Kidney (tissue), 22 donors: ENCODE measurements at places on chromosomes 3 and 15.

DNA sequence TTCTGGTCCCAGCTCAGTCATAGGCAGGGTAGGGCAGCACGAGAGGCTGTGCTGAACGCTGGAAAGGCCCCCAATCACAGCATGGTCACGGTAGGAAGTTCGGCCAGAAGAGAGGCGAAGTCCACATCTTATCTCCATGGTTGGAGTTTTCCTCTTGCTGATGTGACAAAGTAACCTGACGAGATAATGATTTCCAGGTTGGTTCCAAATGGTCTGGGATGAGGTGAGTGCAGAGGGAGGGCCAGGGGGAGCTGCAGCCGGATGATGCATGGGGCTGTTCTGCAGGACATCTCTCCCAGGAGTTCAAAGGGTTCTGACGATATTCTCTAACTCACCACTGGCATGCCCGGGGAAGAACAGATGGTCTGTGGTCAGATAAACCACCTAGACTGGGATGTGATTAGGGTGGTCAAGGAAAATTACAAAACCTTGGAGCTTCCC lies 83.2 kb upstream of the WNT5A start:
- no peaks in the 10 kb centered on the region for H3K27me3 ChIP-seq
- no peak for DNase-seq
- H3K4me1 ChIP-seq: no peaks in the 10 kb centered on the region
- no peak overlapping the region for H3K27ac ChIP-seq
- no peak overlapping the region for H3K4me3 ChIP-seq

GRCh38 chr3:159252772-159253384 lies 451.0 kb downstream of the MFSD1 start:
- no peak overlapping the region for H3K4me3 ChIP-seq
- no peaks in the 10 kb centered on the region for H3K27me3 ChIP-seq
- no peaks in the 10 kb centered on the region for H3K4me1 ChIP-seq
- DNase-seq: no peak
- H3K27ac ChIP-seq: no peak overlapping the region
- H3K36me3 ChIP-seq: no peaks in the 10 kb centered on the region

DNA sequence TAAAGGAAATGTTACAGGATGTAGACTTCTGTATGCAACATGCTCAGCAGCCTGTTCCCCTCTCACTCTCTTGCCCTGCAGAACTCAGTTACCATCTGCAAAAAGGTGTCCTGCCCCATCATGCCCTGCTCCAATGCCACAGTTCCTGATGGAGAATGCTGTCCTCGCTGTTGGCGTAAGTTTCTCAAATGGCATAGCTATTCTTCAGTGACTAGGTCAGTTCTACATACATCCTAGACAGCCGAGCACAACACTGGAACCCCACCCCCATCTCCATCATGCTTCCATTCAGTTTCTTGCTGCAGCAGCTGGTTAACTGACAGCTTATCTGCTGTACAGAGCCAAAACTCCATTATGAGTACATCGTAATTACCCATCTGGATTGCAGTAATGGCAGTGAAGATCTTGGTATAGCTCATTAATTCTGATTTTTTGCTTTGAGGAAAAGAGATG lies 4.5 kb downstream of the THBS1 start:
- DNase-seq: no peak
- H3K27me3 ChIP-seq: no peaks in the 10 kb centered on the region
- no peak overlapping the region for H3K27ac ChIP-seq
- peaks cover 53% of the 10 kb centered on the region for H3K4me1 ChIP-seq
- H3K4me3 ChIP-seq: no peak overlapping the region

GRCh38 chr3:177110386-177110785 lies 86.9 kb downstream of the TBL1XR1 start:
- H3K36me3 ChIP-seq: no peaks in the 10 kb centered on the region
- H3K27ac ChIP-seq: no peak overlapping the region
- H3K4me3 ChIP-seq: no peak overlapping the region
- H3K4me1 ChIP-seq: peaks cover 21% of the 10 kb centered on the region

- H3K4me3 ChIP-seq: no peak overlapping the region
- no peaks in the 10 kb centered on the region for H3K27me3 ChIP-seq
- no peak overlapping the region for H3K27ac ChIP-seq
- no peak for DNase-seq
These were observed 58.1 kb downstream of the SLC6A6 start for GRCh38 chr3:14460342-14461005.

GRCh38 chr3:84141571-84141970 lies 817.2 kb upstream of the CADM2 start:
- H3K27me3 ChIP-seq: no peaks in the 10 kb centered on the region
- no peak overlapping the region for H3K27ac ChIP-seq
- H3K36me3 ChIP-seq: no peaks in the 10 kb centered on the region
- no peaks in the 10 kb centered on the region for H3K4me1 ChIP-seq

GRCh38 chr3:107813026-107813425 lies 277.8 kb downstream of the CD47 start:
- H3K27me3 ChIP-seq: no peaks in the 10 kb centered on the region
- no peaks in the 10 kb centered on the region for H3K36me3 ChIP-seq
- no peak overlapping the region for H3K4me3 ChIP-seq
- no peak for DNase-seq

DNA sequence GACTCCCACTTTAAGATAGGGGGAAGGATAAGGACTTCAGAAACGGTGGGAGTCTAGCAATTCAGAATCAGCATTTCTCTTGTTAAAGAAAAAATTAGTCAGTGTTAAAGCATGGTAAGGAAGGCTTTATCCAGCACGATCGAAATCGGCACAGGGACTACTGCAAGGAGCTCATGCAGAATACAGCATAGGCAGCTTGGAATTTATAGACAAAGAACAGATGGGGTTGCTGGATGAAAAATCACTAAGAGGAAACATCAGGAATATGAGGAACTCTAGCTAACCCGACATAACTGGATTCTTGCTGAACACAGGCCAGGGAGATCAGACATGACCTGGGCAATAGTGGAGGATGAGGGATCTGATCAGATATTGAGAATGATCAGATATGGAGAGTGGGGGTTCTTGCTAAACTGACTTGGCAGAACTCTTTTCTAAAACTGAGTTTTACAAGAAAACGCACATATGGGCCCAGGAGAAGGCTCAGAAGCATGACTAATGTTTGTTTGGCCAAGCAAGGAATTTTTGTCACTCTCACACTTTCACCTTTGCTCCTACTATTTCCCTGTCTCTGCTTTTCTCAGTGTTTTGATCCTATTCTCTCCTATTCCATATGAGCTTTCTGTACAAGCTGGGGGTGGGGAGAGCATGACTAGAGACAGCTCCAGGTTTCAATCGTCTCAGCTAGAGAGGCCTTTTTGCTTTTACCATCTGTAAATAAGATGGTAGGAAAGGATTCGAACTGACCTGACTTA lies 3.9 kb upstream of the PLCH1 start:
- DNase-seq: no peak
- no peak overlapping the region for H3K4me3 ChIP-seq
- H3K27ac ChIP-seq: no peak overlapping the region
- H3K36me3 ChIP-seq: no peaks in the 10 kb centered on the region

DNA sequence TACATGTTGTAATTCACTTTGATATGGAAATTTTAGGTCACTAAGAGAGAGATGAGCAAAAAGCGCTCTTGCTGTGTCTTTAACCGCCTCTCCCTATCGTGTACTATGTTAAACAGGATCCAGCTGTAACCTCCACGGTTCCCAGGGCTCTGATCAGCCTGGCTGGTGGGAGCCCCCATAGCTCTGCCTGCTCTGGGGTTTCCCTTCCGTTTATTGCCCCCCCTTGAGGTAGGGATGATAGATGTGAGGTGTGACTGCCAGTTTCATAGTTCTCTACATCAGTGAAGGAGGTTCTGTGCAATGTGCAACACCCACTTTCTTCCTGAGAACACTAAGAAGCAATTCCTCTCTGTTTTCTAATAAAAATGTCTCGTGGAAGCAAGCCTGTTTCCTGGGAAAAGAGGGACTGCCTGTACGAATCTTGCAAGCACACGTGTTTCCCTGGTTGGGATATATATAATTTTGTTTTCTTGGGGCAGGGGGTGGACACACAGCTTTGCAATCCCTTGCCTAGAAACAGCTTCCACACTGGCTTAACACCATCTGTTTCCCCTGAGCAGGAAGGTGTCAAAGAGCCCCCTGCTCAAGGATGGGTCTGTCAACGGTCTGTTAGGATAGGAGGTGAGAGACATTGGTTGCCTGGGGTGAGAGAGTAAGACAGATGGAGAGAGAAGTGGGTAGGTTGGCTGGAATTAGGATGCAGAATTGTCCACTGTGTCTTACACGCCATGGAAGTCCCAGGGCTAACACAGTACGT lies 23.8 kb downstream of the CORO2B start:
- H3K27me3 ChIP-seq: no peaks in the 10 kb centered on the region
- H3K36me3 ChIP-seq: no peaks in the 10 kb centered on the region
- peaks cover 14% of the 10 kb centered on the region for H3K4me1 ChIP-seq
- H3K4me3 ChIP-seq: no peak overlapping the region
- no peak overlapping the region for H3K27ac ChIP-seq

DNA sequence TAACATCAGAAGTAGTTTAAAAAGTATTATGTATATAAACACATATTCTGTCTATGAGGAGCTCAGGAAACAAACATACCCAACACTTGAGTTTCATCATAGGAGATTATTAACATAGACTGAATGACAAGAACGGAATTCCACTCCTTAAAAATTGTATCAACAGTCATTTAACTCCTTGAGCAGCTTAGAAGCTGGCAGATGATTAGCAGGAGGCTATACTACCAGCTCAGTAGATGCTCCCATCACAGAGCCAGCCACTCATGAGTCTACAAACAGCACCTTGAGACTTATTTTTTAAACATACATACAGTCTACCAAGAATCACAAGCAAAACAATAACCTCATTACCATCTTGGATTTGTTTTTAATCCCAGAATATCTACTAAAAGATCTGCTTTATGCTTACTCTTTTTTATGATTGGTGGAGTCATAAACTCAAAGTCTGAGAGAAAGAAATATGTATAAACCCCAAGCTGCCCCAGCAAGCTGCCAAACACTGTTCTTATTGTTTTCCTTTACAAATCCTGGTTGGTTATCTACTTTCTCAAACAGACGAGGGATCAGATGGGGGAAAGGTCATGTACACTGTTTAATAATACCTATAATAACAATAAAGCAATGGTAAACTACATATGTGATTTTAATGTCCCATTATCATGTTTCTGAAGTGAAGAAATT lies 59.5 kb downstream of the CBLB start:
- peaks cover 6% of the 10 kb centered on the region for H3K4me1 ChIP-seq
- no peak for DNase-seq
- H3K36me3 ChIP-seq: no peaks in the 10 kb centered on the region
- no peaks in the 10 kb centered on the region for H3K27me3 ChIP-seq
- no peak overlapping the region for H3K27ac ChIP-seq

DNA sequence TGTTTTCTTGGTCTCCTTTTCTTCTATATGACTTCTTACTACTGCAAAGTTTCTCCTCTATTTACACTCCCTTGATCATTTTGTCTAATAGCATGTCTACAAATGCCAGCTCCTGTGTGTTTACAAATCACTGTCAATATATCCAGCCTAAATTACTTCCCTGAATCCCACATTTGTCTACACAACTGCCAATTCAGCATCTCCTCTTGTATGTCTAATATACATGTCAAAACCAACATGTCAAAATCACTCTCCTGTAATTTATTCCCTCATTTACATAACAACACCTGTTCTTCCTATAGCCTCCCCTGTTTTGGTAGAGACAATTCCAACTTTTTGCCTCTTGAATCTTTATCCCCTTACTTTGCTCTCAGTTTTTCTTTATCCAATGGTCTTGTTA lies 359.3 kb downstream of the PLOD2 start:
- no peaks in the 10 kb centered on the region for H3K4me1 ChIP-seq
- no peak overlapping the region for H3K4me3 ChIP-seq
- H3K27me3 ChIP-seq: no peaks in the 10 kb centered on the region
- H3K36me3 ChIP-seq: no peaks in the 10 kb centered on the region
- no peak for DNase-seq
- H3K27ac ChIP-seq: no peak overlapping the region

DNA sequence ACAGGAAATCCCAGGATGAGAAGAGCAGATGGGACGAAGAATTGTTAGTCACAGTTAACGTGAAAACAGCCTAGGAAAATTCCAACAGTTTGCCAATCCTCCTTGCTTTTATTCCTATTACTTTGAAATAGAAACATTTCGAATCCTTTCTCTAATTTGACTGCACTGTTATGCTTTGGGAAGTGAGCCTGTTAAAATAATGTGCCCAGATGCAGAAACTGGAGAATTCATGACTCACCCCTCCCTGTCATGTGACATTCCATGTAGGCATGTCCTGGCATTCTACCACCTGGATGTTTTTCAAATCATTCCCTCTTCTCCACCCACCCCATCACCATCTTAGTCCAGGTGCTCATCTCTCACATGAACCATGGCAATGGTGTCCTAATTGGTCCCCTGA lies 107.3 kb downstream of the MINAR1 start:
- no peak overlapping the region for H3K4me3 ChIP-seq
- H3K4me1 ChIP-seq: no peaks in the 10 kb centered on the region
- H3K36me3 ChIP-seq: no peaks in the 10 kb centered on the region
- no peaks in the 10 kb centered on the region for H3K27me3 ChIP-seq

- H3K27ac ChIP-seq: no peak overlapping the region
- H3K4me3 ChIP-seq: no peak overlapping the region
- no peaks in the 10 kb centered on the region for H3K4me1 ChIP-seq
- DNase-seq: no peak
- no peaks in the 10 kb centered on the region for H3K36me3 ChIP-seq
- no peaks in the 10 kb centered on the region for H3K27me3 ChIP-seq
These were observed 1265.0 kb upstream of the ALCAM start for GRCh38 chr3:104101736-104102135.

DNA sequence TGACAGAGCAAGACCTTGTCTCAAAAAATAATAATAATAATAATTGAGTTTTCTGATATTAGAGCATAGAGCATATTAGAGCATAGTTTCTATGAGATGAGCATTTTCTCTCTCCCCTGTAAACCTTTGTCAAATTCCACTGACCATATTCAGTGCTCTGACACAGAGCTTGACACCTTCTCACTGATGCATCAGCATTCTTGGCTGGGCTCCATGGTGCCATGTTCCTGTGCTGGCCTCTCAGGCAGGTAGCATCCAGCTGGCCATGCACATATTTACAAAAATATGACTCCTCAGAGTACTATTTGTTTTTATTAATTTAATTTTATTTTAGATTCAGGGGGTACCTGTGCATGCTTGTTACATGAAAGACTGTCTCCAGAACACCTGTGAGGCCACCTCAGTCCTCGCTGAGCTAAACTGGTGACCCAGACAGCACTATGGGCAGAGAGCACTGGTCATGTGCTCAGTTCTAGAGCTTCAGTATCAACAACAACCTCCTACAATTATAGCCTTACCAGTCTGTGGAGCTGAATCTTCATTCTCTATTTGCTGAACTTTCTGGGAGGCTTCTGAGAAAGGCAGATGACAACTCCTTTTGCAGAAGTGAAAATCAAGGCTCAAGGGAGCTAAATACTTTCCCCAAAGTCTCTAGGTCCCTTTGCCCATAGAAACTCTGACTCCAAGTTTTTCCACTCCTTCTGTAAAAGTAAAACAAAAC lies 21.6 kb upstream of the SLC28A2 start:
- H3K36me3 ChIP-seq: no peaks in the 10 kb centered on the region
- no peaks in the 10 kb centered on the region for H3K4me1 ChIP-seq
- H3K4me3 ChIP-seq: no peak overlapping the region
- no peak for DNase-seq
- H3K27me3 ChIP-seq: no peaks in the 10 kb centered on the region

DNA sequence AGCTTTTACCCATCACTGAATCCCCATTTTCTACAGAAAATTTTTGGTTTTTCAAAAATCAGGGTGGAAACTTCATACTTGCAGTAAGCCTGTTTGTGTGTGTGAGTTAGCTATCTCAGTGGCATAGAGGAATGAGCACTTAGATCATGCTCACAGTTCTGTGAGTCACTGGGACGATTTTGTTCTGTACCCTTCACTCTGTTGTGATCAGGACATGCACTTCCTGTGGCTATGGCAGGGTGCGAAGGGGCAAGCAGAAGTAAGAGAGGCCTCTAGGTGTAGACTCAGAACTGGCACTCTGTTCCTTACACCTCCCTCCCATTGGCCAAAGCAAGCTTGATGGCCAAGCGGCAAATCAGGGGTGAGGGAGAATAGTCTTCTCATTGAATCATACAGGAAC lies 11.6 kb downstream of the NIPA2 start:
- H3K36me3 ChIP-seq: peaks cover 23% of the 10 kb centered on the region
- H3K27ac ChIP-seq: no peak overlapping the region
- no peaks in the 10 kb centered on the region for H3K4me1 ChIP-seq
